WTC11 (cell line): ENCODE measurements at places on chromosomes 1 and 21.

DNA sequence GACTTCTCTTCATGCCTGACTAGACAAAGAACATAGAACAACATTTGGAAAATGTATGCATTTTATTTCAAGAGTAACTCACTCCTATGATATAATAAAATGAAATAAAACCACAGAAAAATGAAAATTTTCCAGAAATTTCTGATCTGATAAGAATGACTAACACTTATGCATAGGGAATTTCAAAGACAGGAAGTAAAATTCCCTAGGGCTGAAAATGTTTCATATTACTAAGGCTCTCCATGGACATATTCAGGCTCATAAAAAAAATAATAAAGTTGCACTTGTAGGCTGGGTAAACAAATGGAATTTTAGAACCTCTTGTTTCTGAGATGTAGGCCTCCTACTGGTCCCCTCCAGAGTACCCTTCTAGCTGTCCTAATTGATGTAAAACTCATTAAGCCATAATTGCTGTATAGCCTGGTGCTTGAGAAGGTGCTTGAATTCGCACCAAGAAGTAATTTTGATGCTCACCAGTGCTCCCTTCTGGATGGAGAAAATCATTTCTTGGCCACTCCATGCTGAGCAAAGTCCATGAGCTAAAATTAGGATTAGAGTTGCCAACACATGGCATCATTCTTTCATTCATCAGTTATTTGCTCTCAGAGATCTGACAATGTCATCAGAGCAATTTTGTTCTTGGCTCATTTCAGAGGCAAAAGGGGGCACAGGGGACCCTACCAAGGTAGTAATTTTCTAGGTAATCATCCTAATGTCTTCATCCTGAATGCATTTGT lies 641.0 kb upstream of the CAMK1G start:
- DNase-seq = no peak

DNA sequence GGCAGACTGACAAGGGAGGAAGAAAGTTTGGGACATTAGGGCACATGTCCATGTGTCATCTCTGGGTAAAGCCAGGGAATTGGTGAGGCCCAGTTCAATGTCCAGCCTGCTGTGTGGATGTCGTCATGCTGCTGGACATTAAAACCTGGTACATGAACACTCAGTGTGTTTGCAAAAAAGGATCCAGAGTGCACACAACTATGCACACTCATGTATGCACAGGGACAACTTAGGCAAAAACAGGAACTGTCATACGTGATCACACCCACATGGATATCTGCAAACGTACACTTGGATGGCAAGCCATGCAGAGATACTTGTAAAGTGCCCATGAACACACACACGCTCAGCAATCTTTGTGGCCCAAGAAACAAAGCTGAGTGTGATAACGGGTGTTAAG lies 47.9 kb upstream of the NEK2 start:
- DNase-seq = no peak

- DNase-seq = peak; percentile 14
Observed at GRCh38 chr1:77412820-77413530, 131.2 kb downstream of the AK5 start.

DNA sequence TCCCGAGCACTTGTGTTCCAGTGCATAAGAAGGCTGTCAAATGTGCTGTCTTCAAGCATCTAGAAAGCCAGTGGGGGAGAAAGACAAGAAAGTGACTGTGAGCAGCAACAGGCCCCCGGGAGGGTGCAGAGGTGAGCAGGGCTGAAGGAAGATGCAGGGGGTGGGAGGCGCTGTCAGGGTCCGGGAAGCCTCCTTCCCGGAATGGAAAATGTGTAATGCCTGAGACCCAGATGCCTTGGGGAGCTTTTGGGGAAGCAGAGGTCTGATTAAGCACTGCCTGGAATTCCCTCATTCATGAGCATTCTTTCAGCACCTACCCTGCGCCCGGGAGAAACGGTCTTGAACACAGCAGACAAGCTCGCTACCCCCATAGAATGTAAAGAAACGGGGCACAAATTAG lies 1.3 kb downstream of the NPHP4 start:
- no peak for DNase-seq
